ENCODE measurements at places on chromosomes 12 and 14. TPM values are rescaled to one million over a fixed set of nuclear protein-coding genes. Genes with fewer than 3 reads are reported as not detected.

DNA sequence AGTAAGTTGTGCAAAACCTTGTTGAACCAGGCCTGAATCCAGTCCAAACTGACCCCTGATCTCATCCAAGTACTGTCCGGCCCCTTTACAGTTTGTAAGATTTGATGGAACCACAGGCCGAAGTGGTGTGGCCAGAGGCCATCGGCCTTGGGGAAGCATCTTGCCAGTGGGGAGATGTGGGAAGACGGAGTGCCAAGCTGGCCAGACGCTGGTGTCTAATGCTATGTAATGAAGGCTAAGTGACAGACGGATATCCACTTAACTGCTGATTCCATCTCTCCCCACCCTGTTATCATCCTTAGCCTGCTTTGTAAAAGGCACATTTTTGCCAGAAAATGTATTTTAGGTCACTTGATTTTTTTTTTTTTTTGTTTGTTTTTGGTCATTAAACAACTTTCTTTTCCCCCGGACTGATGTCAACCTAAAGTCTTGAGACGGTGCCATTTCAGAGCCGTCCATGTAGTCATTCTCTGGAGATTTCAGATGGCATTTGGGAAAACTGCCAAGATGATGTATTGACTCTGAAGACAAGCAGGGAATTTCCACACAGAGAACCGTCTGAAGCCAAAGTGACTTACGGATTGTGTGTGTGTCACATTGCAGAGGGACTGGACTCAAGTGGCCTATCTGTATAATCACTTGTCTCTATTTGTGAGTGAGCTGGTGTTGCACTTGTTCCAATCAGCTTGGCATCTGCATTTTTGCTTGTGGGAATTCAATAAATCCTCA is 86.5 kb upstream of the MANSC4 start:
- no peak for DNase-seq

DNA sequence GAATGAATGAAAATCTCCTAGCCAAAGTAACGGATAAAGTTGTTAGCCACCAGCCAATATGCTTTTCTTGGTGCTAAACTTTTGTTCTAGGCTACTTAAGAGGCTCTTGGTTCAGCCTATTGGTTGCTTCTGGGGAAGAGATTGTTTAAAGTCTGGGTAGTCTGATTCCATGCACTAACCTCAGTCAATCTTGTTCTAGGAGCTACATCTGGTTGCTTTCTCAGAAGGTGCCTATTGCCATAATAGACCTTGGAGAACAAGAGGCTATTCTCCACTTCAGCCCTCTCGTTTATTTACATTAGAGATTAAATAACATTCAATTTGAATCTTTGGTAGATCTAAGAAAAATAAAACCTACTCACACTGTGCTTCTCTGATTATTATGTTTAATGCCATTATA is 40.8 kb upstream of the OTOGL start:
- DNase-seq, result no peak

OAS1 gene
- polyA plus RNA-seq, result 3.5 TPM

AQP2 gene
- not detected for polyA plus RNA-seq

ZDHHC22 gene
- polyA plus RNA-seq, result 0.69 TPM

CARMIL3 gene
- polyA plus RNA-seq, result 0.15 TPM
